ENCODE measurements at places on chromosomes 4 and X. TPM values are rescaled to one million over a fixed set of nuclear protein-coding genes. Genes with fewer than 3 reads are reported as not detected.

The CT45A10 gene
- not detected for total RNA-seq

GRCh38 chrX:47233333-47234113, 714 bp downstream of the USP11 start:
- peak; percentile 96 for DNase-seq

DNA sequence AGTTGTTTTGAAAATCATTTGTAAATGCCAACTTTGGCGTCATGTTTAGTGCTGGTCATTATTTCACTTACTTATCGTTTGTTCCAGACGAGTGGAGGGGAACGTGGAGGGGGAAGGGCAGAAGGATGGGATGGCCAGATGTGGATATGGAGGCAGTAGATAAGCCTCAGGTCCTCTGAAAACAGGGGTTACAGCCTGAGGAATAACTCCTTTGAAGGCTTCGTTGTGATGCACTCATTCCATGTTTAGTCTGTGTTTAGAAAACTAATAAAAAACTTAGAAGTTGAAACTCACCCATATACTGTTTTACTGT, 1.1 kb downstream of the MOB1B start:
- DNase-seq = no peak

- no peak for DNase-seq
Observed at GRCh38 chr4:31272331-31273061, 552.3 kb downstream of the PCDH7 start.

The FOXR2 gene
- total RNA-seq = not detected

The ATP5ME gene
- total RNA-seq = not detected

- no peak for DNase-seq
Observed at GRCh38 chr4:43843501-43843900, 605.1 kb downstream of the KCTD8 start.

The CENPI gene
- not detected for total RNA-seq

DNA sequence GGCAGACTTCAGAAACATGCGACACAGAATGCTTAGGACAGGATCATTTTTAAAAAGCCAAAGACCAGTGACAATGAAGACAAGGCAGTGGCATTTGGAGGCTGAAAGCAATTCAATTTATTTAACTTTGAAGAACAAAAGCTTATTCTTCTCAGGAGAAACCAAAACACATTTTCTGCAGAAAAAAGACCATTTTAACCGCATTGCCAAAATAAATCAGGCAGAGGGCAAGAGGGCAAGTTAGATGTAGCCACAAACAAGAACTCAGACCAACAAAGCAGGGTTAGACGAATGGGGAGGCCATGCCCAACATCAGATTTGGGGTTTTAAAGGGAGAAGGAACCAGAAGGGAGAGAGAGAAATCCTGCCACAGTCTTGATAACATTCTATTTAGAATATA, 58.9 kb downstream of the RELL1 start:
- DNase-seq = no peak

DNA sequence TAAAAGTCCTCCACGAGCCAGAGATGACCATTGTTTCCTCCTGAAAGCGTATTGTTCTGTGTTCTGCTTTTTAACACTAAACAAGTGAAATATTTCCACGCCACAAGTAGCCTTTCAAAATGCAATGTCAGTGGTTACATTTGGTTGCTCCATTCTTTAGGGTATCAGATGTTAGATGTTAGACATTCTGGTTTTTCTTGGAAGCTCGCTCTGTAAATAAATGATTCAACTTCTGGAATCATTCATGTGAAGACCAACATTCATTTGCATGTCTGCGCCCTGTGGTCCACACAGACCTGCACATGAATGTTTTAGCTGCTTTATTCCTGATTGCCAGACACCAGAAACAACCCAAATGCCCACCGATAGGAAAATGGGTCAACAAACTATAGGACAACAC, 38.0 kb upstream of the HELT start:
- no peak for DNase-seq

DNA sequence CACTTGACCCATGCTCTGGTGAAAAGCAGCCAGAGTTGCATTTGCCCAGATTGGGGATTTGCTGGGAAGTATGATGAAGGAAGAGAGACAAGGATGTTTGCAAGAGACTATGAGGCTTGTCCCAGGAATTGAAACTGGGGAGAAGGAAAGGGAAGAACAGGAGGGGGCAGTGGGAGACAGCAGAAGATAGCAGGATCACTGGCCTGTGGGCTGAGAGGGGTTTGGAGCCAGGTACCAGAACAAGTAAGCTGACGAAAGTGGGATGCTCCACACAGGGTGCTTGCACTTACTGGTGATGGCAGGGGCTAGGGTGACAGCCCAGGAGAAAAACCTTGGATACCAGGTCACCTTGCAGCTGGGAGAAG, 3.4 kb upstream of the LETM1 start:
- no peak for DNase-seq

- DNase-seq = no peak
Observed at GRCh38 chrX:154815274-154815818, 10.1 kb upstream of the MPP1 start.

The TMEM255A gene
- 1.4 TPM for total RNA-seq

The CT45A3 gene
- not detected for total RNA-seq

GRCh38 chr4:61614231-61614630, 414.1 kb downstream of the ADGRL3 start:
- no peak for DNase-seq

DNA sequence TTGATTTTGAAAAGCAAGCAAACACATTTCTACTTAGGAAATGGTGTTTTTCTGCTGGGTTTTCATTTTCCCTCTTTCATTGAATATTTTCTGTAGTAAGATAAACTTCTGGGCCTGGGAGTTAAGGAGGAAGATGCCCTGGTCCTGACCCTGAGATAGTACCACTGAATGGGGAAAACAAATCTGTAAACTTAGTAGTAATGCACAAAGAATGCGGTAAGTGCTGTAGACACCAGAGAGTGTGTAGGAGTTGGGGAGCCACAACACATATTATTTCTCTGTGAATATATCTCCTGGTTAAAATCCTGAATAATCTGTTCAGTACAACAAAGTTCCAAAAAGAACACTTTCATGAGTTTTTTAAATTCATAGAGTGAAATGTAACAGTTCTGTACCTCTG, 178.3 kb downstream of the MAPK10 start:
- no peak for DNase-seq

- DNase-seq = no peak
Observed at GRCh38 chr4:10032625-10033024, 11.3 kb upstream of the SLC2A9 start.

DNA sequence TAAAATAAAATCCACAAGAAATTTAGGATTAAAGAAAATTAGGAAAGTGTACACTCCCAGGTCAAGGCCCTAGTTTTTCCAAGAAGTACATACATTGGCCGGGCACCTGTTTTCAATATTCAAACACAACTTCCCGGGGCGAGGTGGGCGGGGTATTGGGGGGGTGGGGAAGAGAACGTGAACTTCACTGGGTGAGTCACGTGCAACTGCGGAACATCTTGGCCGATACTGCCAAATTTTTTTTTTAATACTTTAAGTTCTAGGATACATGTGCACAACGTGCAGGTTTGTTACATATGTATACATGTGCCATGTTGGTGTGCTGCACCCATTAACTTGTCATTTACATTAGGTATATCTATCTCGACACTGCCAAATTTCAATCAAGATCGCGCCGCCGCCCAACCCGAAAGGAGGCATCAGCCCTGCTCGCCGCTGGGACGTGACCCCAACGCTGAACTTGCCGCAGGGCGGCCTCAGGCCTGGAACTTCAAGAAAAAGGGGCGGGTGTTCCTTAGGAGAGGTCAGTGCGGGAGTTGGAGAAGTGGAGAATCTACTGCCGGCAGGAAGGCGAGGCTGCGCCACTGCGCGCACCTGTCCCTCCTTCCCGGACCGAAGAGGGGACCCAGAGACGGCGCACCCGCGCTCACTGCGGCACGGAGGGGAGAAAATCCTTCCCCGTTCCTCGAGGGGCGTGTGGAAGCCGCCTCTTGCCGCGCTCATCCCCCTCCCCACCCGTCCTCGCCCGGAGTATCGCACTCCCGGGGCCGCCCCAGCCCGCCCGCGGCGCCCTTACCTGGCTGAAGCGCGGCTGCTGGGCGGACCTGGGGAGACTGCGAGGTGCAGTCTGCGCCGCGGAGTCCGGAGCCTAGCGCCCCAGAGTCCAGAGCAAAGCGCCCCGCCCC, at the start of gene TEC:
TSS of gene TEC (minus strand) at position 883 of the 905 bp plus-strand sequence. CDS start 41,224 bp downstream, outside the sequence.
- DNase-seq = peak; percentile 45

The PAGE5 gene
- not detected for total RNA-seq

GRCh38 chr4:102387552-102388150, 42.4 kb upstream of the SLC39A8 start:
- no peak for DNase-seq

The MAB21L2 gene
- 63.9 TPM for total RNA-seq

DNA sequence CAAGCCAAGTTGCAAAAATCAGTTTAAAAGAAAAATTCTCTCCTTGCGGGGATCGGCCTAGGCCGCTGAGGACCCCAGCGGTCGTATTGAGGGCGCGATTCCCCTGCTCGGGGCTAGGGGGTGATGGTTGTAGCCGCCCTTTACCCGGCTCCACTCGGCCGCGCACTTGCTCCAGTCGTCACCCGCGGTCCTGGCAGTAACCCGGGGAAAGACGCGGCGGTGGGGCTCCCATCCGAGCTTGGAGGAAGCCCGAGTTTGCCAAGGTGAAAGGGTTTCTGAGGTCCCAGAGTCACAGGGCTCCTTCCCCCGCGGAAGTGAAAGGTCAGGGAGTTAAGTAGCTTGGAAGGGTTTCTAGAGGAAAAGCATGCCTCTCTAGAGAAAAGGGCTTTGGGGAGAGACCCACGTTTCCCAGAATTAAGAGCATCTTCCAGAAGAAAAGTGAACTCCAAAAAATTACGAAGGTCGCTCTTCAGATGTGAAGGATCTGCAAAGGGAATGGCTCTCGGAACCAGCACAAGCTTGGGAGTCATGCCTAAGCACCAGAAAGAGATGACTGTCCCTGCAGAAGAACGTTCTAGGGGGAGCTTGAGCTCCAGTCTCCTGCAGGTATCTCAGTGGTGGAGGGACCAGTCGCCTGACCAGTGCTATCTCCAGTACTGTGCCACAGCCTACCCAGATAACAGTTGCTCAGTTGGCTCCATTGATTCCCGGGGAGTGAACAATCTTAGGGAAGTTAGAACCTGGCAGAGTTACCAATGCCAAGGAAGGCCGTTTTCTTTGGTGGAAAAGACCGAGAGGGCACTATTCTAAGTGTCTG, 875 bp downstream of the LAP3 start:
- peak; percentile 57 for DNase-seq

GRCh38 chrX:115344885-115345614, 55.5 kb downstream of the LUZP4 start:
- peak; percentile 76 for DNase-seq

The HEPH gene
- 126 TPM for total RNA-seq

GRCh38 chrX:12910423-12911121, 4.2 kb downstream of the TLR8 start:
- no peak for DNase-seq

DNA sequence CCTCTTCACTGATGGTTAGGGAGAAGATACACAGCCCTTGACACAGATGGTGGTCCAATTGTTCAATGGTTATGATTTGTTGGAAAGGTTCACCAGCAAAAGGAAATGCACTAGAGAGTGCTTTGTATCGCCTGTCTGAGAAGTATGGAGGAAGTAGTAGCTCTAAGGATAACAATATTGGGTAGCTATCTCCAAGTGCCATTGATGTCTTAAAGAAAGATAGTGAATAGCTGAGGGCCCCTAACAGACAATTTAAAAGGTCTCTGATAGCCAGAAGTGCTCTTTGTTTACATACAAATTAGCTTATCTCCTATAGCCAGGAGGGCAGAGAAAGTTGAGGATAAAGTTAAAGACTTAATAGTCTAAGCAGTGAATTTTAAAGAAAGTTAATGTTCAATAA, 33.9 kb upstream of the BLTP1 start:
- DNase-seq = no peak

The SPATA4 gene
- total RNA-seq = not detected

DNA sequence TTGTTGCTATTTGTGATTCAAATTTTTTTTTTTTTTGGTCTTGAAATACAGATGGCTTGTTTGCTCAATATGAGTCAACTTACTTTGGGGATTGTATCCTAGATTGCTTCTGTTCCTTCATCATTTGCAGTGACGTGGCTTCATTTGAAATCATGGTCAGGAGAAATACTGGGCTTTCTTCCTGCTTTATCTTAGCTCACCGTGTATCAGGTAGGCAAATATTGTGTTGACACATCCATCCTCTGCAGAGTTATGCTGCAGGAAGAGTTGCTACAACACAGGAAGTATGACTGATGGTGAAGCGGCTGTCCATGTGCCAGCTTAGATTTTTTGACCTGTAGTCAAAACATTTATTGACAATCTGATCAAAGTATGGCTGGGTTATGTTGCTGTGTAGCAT, 232.2 kb downstream of the C4orf33 start:
- no peak for DNase-seq

DNA sequence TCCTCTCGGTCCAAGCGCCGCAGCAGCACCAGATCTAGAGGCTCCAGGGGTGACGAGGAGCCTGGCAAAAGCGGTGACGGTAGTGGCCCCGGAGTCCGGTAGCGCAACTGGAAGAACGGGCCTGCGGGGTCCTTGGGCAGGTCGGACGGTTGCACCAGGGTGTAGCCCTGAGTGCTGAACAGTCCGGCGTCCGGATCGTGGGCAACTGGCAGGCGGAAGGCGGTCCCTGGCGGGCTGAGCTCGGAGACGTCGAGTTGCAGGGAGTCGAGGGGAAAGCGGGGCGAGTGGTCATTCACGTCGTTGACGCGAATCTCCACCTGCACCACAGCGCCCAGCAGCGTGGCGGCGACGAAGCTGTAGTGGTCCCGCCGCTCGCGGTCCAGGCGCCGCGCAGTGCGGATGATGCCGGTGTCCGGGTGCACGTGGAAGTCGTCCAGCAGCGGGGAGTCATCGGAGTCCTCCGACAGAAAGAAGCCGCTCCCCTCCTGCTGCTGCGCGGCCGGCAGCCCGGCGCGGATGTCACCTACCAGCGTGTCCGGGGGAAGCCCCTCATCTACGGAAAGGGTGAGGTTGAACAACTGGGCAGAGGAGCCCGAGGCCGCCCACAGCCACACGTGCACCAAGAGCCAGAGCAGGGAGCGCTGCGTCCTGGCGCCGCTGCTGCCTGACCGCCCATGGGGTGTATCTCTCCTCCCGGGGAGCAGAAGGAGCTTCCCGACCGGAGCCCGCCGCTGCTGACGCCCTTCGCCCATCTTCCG, 837 bp downstream of the DCHS2 start:
- peak; percentile 9 for DNase-seq

DNA sequence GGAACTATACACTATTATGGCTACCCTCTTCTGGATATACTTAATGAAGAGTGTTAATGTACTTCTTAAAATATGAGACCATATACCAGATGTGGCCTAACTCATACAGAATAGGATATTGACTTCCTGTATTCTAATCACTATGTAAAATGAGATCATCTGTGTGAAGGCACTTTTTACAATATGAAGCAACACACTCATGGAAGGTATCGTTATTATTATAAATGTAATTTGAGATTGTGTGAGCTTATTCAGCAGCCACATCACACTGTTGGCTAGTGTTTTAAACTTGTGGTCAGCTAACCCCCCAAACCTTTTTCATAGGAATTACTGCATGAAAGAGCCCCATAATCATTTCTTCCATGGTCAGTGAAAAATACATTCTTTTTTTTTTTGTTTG, 281.8 kb upstream of the TEX13A start:
- DNase-seq = no peak

DNA sequence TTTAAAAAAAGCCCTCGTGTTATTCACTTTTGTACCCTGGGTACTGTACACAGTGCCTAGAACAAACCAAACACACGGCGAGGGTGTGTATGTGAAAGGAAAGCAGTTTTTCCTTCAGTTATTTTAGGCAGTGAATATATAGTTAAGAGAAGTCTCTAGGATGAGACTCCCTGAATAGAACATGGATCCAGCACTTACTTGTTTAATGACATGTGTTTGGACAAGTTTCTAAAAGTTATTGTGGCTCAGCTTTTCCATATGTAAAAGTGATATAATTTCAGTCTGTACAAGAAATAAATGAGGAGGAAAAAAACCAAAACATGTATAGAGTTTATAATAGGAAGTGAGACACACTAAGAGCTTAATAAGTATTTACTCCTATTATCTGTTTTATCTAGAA, 273.2 kb downstream of the ADGRL3 start:
- no peak for DNase-seq

All from transverse colon (tissue), 4 donors.